Cortex of kidney (tissue), 1 donor: ENCODE measurements at places on chromosomes 3 and 15.

DNA sequence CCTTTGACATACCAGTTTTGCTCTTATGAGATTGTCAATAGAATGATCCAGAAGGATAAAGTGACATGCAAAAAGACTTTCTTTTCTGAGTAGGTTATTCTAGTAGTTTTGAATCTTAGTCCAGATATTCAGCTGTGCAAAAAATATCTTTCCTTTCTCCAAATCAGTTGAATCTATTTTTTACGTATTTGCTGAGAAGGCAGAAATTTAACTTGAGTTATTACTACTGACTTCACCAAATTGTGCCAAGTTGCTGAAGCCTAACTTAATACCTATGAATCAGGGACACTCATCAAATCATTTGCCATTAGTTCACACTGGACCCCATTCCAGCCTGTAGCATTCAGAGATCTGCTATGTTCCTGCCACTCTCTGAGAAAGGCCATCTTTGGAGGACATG, 215.6 kb downstream of the EPHA6 start:
- no peak for DNase-seq

- DNase-seq = no peak
These were observed 18.6 kb downstream of the TMEM266 start for GRCh38 chr15:76078285-76078877.

- DNase-seq = no peak
These were observed 114.3 kb downstream of the STAC start for GRCh38 chr3:36494461-36495109.

GRCh38 chr15:78369161-78369560, 29.0 kb downstream of the CRABP1 start:
- no peak for DNase-seq

GRCh38 chr15:63010920-63011693, 31.4 kb upstream of the TPM1 start:
- no peak for DNase-seq

GRCh38 chr3:99943931-99944761, 126.5 kb downstream of the CMSS1 start:
- no peak for DNase-seq

DNA sequence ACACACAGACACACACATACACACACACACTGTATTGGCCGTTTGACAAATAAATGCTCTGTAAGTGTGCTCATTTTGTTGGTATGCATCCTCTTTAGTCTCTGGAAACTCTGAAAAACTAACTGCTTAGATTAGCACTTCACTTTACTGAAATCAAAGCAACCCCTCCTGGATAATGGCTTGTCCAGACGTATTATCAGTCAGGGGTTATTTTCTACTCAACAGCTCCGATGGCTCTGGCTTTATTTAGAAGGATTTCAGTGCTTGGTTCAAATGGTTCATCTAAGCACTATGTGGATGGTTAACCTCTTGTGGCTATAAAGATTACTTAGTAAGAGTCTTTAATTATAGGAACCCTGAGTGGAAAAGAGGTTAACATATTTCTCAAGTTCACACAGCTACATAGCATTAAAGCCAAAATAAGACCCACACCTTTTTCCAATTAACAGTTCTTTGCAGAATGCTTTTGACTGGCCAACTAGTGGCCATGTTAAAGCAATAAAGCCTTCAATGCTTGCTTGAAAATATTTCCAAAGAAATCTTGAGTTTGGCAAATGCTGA, 516.1 kb upstream of the NAALADL2 start:
- no peak for DNase-seq

DNA sequence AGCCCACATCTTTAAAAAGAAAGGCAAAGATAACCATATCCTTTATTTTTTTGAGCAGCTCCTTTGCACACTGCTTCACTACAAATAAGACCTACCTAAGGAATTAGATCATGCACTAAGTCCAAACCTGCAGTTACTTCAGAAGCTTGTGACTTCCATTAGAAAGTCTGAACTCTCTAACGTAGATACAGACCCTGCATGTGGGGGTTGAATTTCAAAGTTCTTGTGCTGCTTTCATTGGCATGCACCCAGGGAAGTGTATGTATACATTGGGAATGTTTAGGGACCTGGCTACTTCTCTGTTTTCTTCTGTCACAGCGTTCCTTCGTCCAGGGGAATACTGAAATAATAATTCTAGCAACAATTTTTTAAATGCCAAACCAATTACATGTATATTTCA, 185.2 kb upstream of the IL12A start:
- no peak for DNase-seq

DNA sequence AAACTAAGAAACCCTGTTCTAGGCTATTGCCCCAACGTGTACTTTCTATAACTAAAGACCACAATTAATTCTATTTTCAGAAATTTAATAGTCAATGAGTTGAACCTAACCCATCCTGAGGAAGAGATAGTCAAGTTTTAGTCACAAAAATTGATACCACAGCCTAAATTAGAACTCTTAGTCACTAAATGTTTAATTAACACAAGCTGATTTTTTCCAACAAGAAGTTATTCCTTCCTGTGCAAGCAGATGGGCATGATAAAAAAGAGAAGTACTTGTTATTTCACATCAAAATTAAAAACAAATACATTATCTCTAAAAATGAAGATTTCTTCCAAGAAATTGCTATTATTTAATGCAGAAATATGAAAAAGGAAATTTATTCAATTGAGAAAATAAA, 38.4 kb upstream of the TERB2 start:
- DNase-seq = no peak

DNA sequence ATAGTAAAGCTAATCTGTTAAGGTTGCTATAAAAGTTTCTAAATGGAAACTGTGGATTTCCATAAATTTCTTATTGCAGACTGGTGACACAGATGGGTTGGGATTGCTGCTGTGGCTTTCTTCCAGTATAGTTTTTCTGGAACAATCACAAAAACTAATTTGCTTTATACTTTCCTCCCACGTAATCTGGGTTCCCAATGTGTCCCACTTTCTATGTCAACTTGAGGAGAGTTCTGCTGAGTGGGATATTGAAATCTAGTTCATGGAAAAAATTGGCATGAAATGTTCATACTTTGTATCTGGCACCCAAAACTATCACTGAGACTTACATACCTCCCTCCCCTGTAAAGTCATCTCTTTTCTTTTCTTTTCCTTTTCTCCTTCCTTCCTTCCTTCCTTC, 126.8 kb downstream of the TGFBR2 start:
- no peak for DNase-seq

DNA sequence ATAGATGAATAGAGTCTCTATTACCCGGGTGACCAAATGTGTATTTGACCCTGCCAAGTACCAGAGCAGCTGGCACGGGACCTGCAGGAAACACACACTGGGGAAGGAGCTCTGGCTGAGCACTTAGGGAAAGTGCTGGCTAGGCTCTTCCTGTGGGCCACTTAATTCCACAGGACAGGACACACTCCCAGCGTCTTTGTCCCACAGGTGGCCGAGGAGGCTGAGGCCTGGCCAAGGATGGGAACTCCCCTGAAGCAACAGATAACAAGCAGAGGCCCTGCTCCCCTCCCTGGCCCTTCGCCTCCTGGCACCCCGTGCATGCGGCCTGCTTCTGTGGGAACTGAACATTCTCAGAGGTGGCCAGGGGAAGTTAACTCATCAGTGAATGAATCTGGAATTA, 180.8 kb downstream of the ATP10A start:
- DNase-seq = no peak

- no peak for DNase-seq
These were observed 984 bp upstream of the RPP25 start for GRCh38 chr15:74957476-74958035.

DNA sequence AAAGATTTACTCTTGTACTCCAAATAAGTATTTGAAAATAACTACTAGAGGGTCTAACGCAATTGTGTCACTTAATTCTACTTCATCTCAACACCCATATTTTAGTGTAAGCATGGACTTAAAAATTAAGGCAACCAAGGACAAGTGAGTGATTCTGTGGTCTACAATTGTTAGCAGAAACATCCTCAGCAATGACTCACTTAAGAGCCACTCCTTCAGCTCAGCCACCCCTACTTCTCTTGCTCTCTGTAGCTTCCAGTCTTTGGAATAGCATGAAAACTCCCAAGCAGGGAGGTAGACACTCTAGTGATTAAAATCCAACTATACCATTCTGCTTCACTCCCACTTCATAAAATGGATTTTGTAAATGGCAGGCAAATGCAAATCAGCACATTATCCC, 116.0 kb upstream of the LRRN1 start:
- no peak for DNase-seq
